Lower leg skin (tissue), 4 donors: ENCODE measurements at places on chromosomes 5 and 9. TPM values are rescaled to one million over a fixed set of nuclear protein-coding genes. Genes with fewer than 3 reads are reported as not detected.

GRCh38 chr9:124660341-124660801 lies 110.7 kb downstream of the NR6A1 start:
- no peak for DNase-seq

DNA sequence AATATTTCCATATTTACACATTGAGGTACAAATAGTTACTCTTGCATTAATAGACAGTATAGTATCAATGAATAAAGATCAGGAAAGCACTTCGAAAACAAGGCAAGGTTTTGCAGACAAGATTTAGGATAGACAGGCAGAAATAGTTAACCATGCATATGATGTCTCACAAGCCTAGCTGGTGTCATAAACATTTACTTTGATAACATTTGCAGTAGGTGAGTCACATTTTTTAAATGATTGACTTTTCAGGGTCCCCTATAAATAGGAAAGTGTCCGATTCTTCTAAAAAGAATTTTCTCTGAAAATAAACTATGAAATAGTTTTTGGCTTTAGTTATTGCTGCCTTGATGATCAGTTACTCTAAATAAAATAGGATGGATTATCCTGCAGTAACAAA lies 162.1 kb downstream of the SNX18 start:
- no peak for DNase-seq

DNA sequence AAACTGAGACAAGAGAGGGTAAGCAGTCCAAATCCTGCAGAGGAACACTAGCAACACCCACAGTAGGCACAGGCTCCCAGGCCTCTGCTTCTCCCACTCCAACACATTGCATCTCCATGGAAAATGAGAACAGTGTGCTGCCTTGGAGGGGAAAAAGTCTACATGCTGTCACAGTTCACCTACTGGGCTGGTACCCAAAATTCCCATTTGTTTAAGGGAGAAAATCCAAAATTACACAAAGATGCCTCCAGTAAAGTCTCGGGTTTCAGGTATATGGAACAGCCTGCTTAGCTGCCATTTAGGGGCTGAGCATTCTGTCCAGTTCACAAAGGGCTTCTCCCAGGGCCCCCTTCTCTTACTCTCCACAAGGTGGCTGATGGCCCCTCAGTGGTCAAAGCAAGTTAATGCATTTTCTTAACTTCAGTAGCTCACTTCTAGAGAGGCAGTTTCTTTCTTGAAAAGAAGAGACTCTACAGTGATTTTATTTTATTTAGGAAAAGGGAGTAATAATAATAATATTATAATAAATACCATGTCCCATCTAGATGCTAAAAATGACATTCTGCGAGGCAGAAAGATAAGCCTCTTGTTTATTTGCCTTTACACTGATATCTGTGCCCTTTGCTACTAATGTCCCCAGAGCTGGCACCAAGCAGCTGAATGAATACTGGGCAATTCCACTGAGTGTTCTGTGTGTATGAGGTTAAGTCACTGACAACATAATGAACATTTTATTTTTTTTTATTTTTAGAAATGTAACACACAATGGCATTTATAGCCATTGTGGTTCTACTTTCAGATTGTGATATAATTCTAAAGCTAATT lies 89.4 kb downstream of the RGS7BP start:
- DNase-seq: no peak

Gene FOXE1
- 1.7 TPM for total RNA-seq

Gene LCN1
- total RNA-seq: not detected

DNA sequence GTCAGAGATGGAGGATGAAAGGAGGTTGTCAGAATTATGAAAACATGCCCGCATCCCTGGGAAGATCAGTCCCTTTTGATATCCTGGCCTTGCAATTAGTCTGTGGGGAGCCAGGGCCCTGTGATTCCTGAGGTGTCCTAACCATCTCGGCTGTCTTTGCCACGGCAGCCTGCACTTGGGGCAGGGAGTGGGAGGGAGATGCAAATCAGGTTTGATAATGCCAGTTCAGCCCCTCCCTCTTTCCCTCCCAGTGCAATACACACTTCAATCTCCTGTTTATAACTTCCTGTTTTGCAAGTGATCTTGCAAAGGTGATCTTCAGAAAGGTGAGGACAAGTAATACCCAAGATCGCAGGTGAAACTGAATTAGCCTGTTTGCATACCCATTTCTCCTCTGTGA lies 114.0 kb upstream of the ALDH1B1 start:
- peak; percentile 62 for DNase-seq

DNA sequence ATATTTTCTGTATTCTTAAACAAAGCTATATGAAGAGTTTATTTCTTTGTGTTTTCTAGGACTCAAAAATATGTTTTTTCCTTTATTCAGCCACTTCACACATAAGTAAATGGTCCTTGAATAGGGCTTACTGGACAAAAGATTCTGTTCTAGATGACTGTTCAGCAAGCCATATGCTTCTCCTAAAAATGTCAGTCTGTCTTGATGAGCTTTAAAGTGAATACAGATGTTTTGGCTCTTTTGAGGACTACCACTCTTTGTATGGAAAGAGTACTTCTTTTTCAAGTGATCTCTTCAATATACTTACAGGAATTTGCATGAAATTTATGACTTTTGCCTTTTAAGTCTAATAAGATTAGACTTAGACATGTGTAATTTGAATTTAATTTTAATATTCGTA lies 8.4 kb downstream of the NDUFS4 start:
- DNase-seq: no peak

Gene HACD4
- total RNA-seq: 2.5 TPM

- DNase-seq: no peak
Measured at GRCh38 chr5:891837-892393, 686 bp downstream of the BRD9 start.

DNA sequence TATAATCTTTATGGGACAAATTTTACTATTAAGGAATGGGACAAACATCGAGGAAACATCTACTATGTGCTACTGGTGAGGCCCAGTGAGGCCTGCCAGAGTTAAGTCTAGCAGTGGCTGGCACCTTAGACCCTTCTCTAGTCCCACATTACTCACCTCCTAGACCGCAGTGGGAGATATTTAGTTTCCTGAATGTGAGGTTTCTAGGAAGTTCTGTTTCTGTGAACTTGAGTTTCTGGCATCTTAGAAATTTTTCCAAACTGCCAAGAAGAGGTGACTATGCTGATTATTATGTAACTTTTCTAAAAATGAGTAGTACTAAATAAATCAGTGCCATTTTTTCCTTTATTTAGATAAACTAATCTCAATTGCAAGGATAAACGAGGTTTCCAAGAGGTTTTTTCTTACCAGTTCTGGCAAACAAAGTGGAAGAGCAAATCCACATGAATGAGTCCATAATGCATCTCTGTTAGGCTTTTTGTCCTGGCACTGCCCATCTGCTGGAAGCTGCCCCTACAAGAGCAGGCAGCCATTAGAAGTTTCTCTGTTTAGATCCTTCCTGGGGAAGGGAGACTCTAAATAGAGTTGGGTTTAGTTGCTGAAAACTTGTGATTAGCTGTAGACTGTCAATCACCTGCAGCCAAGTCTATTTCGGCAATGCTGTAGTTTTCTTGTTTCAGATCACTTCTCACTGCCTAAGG lies 348.7 kb downstream of the MAN2A1 start:
- no peak for DNase-seq

GRCh38 chr5:95850391-95850894 lies 27.9 kb upstream of the GLRX start:
- DNase-seq: no peak

Gene KLHL3
- 2.5 TPM for total RNA-seq

DNA sequence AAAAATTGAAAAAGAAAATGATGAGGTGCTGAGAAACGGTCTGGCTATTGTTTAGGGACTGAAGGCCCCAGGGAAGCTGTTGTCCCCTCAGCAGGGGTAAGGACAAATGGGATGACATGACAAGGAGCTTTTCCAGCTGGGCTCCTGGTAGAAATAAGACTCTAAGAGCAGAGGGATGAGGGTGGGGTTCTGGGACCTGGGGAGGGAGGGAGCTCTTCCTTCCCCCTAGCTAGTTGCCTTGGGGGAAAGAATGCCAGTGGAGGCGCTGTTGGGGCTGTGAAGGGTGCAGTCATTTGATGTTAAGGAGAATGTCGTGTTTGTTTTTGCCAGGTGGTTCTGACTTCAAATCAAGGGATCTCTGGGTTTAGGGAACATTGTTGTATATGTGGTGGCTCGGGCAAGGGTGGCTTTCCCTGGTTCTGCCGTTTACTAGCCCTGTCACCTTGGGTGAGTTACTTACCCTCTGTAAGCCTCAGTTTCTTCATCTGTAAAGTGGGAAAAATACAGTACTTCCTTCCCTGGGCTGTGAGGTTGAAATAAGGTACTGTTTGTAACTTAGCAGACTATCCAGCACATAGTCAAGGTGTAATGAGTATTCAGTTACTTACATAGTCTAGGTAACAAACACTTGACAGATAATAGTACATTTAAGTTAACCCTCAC lies 47.8 kb downstream of the WWC1 start:
- DNase-seq: no peak
